Activated T-helper 2 cell treated with anti-CD3 and anti-CD28 coated beads, Interferon-gamma antibody, Interleukin-2, Interleukin-4, amounts not matched to agents 10 μg/mL and 5 μg/mL and 100 μg/mL, durations not matched to agents 14 hours and 24 hours and 36 hours (primary cell): ENCODE measurements at places on chromosomes 12 and 14. TPM values are rescaled to one million over a fixed set of nuclear protein-coding genes. Genes with fewer than 3 reads are reported as not detected.

HOXC10 gene
- not detected in 2 replicates for total RNA-seq

TAS2R30 gene
- 2.9 and 3.6 TPM in 2 replicates for total RNA-seq

RNASE7 gene
- total RNA-seq: not detected in 2 replicates

AQP2 gene
- total RNA-seq: not detected in 2 replicates

GPD1 gene
- 0.76 and 0.87 TPM in 2 replicates for total RNA-seq

IPO4 gene
- 77.0 and 80.4 TPM in 2 replicates for total RNA-seq

HOTAIR gene
- total RNA-seq: not detected in 2 replicates

SMCO3 gene
- total RNA-seq: not detected in 2 replicates

RPGRIP1 gene
- total RNA-seq: not detected in 2 replicates

LGMN gene
- 1.1 and 1.3 TPM in 2 replicates for total RNA-seq

POTEM gene
- total RNA-seq: not detected in 2 replicates

TMEM233 gene
- not detected in 2 replicates for total RNA-seq

PDE6H gene
- total RNA-seq: not detected in 2 replicates

OR8S1 gene
- total RNA-seq: not detected in 2 replicates

LTBP2 gene
- total RNA-seq: 0.07 and 0.23 TPM in 2 replicates

ZDHHC22 gene
- not detected in 2 replicates for total RNA-seq
